ENCODE measurements at places on chromosomes 12 and 14.

GRCh38 chr14:78005325-78005724, 164.8 kb upstream of the NRXN3 start:
- DNase-seq = no peak

DNA sequence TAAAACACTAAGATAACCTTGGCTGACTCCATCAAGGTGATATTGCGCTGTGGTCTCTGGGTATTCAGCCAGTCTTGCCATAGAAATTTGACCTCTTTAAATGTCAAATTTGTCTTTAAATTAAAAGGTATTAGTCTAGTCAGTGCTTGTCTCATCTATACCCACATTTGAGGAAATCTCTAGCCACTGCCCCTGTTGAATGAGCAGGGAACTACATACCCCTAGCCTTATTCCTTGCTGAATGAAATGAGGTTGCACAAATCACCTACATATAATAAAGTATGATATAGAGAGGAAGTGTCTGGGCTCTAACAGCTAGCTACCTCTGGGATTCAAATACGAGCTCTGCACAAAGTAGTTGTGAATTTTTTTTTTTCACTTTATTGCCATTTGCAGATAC, 256.8 kb downstream of the C12orf50 start:
- no peak for DNase-seq

DNA sequence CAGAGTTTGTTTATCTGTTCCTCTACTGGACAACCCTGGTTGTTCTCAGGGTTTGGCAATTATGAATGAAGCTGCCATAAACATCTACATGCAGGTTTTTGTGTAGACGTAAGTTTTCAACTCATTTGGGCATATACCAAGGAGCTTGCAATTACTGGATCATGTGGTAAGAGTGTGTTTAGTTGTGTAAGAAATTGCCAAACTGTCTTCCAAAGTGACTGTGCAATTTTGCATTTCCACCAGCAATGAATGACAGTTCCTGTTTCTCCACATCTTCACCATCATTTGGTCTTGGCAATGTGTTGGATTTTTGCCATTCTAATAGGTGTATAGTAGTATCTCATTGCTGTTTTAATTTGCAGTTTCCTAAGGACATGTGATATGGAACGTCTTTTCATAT, 39.8 kb upstream of the FBXO33 start:
- no peak for DNase-seq

GRCh38 chr14:35752380-35752779, 56.7 kb downstream of the RALGAPA1 start:
- no peak for DNase-seq

DNA sequence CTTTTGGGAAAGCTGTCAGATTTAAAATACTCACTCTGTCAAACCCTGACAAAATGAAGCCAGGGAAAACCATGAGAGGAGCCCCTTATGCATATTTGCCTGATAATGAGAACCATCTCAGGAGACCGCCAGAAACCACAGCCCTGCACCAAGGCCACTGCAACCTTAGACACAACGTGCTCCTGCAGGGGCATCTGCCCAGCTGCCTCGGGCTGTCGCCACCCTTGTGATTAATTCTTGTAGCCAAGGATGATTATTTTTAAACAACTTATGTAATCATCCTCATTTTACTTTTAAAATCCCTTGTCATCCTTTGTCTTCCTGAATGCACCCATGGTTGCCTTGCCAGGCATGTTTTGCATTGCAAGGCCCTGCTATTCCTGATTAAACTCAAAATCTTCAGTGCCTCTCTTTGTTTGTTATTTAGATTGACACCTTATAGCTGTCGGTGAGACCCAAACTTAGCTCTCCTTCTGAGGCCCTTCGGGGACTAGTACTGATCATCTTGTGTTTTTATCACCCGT, 766.4 kb upstream of the TMEM132C start:
- DNase-seq = no peak

- no peak for DNase-seq
These were observed 77.9 kb downstream of the ST8SIA1 start for GRCh38 chr12:22256605-22257004.

DNA sequence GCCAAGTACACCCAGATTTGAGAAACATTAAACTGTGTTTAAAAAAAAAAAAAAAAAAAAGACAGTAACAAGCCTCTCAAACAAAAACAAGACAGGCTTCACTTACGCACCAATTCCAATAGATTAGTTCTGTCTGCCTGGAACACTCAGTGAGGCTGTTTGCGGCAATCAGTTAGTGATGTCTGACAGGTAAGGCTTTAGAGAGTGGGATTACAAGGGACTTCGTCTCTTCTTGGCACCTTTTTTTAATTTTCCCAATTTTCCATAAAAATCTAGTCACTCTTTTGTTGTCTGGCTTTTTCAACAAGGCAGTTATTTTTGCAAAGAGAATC, 79.6 kb downstream of the NCOR2 start:
- DNase-seq = no peak

- no peak for DNase-seq
These were observed 319.9 kb downstream of the CACNA1C start for GRCh38 chr12:2372735-2373134.
